ENCODE measurements at places on chromosomes 4 and X.
A peak's percentile ranks its signal among the peaks of the same experiment; 100 is the strongest.

GRCh38 chr4:106715825-106716224 lies 320.3 kb downstream of the DKK2 start:
- DNase-seq: no peak

DNA sequence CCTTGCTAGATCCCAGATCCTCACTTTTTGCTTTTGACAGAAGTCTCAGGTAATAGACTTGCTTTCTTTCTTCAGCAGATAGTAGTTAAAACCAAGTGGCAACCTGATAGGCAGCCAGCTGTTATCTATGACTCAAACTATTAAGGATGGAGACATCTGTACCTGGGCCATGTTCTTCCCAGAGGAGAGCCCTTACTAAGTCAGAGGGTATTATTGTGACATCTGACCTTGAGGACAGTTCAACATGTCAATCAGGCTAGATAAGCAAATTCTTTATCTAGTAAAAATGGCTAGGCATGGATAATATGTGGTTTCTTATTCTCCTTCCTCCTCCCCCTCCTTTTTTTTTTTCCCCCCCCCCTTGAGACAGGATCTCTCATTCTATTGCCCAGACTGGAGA lies 39.2 kb downstream of the TRIM2 start:
- no peak for DNase-seq

DNA sequence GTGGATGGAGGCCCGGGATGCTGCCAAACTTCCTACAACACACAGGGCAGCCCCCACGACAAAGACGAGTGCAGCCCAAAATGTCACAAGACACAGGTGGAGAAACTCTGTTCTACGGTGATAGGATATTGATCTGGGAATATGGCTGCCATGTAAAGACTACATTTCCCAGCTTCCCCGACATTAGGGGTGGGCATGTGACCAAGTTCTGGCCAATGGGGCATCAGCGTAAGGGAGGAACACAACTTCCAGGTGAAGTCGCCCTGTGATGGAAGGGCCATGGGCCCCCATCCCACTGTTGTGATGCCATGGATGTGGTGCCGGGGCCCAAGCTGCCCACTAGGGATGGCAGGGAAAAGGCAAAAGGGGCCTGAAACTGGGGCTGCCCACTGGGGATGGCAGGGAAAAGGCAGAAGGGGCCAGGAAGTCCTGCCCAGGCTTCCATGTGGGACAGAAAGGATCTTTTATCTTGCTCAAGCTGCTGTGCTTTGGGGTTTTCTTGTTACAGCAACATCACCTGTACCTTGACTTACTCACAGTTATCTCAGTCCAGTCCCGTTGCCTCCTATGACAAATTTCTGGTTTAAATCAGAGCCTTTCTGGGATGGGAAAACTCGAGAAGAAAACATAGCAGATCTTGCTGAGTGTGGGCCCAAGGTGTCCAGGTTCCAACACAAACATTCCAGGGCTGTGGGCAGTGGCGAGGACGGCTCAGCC lies 9.7 kb upstream of the ADRA2C start:
- no peak for DNase-seq

DNA sequence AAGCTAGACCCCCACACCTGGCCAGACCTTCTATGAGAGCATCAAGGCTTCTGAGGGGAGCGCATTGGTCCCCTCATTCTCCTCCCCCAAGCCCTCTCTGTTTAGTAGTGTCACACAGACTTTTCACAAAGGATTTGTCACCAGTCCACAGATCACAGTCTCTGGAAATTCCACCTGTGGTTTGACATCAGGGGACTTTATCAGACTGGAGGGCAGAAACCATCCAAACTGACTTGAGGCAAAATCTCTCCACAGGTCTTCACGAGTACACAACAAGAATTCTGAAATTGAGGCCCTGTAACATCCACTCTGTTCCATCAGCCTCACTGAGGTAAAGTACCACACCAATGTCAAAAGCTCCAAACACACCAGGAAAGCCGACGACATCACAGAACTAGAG lies 112.5 kb downstream of the SH3KBP1 start:
- DNase-seq: no peak

DNA sequence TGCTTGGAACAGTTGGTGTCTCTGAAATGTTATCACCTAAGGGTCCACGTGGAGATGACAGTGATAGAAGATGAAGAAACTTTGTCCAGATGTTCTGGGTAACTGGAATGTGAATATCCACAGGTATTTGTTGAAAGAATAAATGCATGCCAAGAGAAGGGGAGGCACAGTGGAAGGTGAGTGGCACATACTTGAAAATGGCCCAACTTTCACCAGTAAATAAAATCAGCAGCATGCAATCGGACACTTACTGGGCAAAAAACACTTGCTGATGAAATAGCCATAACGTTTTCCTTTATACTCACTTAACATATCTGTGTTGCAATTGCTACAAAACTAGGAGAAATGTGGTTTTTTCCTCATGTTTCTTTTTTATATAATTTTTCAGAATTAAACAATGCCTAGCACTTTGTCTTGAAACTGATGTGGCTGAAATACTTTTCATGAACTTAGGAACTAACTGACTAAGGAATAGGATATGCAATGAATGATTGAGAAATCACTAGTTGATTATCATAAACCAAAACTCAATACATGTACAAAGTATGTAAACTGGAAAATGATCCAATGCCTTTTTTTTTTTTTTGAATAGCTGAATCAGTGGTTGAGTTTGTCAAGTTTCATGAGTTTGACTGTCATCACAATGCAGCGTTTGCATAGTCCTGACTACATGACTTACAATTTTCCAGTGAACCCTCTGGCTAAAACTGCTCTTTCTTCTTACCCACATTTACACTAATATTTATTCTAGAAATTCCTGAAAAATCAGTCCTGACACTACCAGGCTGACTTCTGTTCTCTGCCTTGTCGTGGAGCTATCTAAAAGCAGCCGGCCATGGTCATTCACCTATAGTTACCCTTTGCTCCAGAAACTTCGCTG lies 127.4 kb downstream of the CPE start:
- no peak for DNase-seq

- DNase-seq: no peak
Measured at GRCh38 chr4:26033389-26033788, 119.4 kb downstream of the SMIM20 start.

- peak; percentile 5 for DNase-seq
Measured at GRCh38 chr4:11720292-11720691, 291.6 kb upstream of the HS3ST1 start.

DNA sequence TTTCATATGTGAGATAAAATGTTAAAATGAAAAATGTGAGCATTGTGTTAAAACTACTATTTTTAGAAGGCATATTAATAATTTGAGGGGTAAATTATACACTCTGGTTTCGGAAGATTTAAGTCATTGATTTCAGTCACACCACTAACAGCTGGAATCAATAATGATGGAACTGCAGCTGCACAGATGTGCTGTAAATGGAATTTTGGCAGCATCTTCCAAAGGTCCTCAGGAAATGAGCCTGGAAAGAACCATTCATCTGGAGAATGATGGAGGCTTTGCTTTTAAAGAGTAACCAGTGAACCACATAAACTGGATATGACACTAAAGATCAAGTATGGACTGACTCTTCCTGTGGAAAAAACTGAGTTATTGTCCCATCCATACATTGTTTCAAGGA lies 759.0 kb upstream of the EPHA5 start:
- no peak for DNase-seq

DNA sequence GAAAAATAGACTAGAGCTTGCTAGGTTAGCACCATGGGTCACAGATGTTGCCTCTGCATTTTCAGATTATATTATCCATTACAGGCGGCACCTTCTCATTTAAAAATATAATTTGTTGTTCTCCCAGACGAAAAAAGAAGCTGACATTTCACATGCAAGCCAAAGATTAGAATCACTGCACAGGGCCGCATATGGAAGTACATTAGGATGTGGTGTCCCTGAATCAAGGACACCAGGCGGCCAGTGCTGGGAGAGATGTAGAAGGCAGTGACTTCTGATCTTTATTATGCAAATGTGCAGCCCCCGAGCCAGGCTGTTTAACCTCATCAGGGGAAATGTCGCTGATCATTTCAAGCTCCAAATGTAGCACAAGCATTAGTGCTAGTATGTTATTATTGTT lies 22.8 kb downstream of the REELD1 start:
- no peak for DNase-seq

DNA sequence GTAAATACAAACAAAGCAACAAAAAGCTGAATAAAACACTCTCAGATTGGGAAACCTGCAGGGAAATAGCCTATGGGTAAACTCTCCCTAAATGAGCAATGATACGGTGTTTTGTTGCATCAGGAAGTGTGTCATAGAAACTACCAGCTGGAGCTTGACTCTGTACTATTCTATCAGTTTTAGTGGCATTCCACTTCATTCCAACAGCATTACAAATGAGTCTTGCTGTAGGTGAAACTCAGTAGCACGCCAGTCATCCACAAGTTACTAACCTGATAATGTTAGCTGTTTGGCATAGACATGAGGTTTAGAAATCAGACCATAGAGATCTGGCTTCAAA lies 24.9 kb downstream of the FGFBP1 start:
- DNase-seq: no peak

DNA sequence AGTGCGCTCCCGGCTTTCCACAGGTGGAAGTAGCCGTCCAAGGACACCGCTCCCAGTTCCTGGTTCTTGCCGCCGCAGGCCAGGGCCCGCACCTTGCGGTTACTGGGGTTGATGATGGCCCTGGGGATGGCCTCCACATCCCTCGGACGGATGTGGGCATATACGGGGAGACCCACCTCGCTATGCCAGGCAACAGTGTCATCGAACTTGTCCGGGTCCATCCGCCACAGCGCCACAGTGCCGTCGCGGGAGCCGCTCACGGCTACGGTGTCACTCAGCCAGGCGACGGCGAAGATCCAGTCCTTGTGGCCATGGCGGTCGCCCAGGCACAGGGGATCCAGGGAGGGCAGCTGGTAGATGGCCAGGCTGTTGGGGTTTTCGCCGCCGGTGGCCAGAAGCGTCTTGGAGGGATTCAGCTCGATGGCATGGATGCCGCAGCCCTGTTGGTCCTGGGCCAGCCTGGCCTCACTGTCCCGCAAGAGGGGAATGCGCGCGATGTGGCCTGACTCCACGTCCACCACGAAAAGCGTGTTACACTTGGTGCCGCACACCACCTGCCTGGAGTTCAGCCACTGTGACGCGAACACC lies 795 bp downstream of the DCAF12L1 start:
- DNase-seq: no peak

- DNase-seq: no peak
Measured at GRCh38 chr4:110516106-110516922, 40.4 kb downstream of the ENPEP start.

- DNase-seq: no peak
Measured at GRCh38 chrX:150227321-150227860, 135.7 kb upstream of the MAMLD1 start.

GRCh38 chr4:120704538-120704937 lies 218.0 kb downstream of the PRDM5 start:
- DNase-seq: no peak

DNA sequence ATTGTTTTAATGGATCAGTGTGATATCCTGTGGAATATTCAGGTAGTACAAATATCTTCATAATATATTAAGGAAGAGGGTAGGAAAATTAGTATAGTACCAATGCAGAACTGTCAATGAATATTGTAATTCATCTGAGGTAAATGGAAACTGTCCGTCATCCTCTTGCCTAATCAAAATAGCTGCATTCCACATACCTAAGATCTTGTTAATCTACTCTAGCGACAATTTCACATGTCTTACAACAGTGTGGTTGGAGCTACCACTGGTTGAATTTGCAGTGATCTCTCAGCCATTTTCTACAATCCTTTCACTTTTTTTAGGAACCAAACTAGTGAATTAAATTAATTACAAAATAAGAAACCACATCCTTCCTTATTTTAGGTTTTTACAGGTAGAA lies 117.5 kb downstream of the PCDH18 start:
- no peak for DNase-seq

- DNase-seq: no peak
Measured at GRCh38 chrX:133390676-133391075, 24.6 kb downstream of the GPC4 start.

- no peak for DNase-seq
Measured at GRCh38 chr4:56874166-56874565, 33.5 kb upstream of the REST start.

DNA sequence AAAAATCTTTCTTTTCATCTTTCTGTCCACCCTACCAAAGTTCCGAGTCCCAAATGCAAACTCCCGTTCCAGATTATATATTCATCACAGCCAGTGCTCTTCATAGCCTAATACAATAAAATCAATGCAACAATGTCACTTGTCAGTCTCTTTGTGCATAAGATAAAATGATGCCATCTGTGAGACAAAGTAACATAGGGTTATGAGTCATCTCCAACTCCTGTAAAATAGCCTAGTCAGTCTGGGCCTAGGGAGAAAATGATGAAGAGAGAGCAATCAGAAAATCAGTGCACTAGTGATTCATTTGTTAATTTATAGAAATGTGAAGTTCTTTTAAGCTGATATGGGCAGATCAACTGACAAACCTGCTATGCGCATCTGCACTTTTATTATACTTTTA lies 689.1 kb upstream of the DIAPH2 start:
- no peak for DNase-seq

- no peak for DNase-seq
Measured at GRCh38 chrX:7447801-7448499, 300.0 kb upstream of the PUDP start.

- DNase-seq: no peak
Measured at GRCh38 chr4:159048166-159048886, 54.6 kb upstream of the RAPGEF2 start.

GRCh38 chrX:131792356-131792749 lies 230.7 kb upstream of the STK26 start:
- DNase-seq: no peak

- no peak for DNase-seq
Measured at GRCh38 chr4:7186031-7186430, 6.3 kb upstream of the SORCS2 start.

- no peak for DNase-seq
Measured at GRCh38 chr4:185710487-185710995, 101.5 kb downstream of the SORBS2 start.

DNA sequence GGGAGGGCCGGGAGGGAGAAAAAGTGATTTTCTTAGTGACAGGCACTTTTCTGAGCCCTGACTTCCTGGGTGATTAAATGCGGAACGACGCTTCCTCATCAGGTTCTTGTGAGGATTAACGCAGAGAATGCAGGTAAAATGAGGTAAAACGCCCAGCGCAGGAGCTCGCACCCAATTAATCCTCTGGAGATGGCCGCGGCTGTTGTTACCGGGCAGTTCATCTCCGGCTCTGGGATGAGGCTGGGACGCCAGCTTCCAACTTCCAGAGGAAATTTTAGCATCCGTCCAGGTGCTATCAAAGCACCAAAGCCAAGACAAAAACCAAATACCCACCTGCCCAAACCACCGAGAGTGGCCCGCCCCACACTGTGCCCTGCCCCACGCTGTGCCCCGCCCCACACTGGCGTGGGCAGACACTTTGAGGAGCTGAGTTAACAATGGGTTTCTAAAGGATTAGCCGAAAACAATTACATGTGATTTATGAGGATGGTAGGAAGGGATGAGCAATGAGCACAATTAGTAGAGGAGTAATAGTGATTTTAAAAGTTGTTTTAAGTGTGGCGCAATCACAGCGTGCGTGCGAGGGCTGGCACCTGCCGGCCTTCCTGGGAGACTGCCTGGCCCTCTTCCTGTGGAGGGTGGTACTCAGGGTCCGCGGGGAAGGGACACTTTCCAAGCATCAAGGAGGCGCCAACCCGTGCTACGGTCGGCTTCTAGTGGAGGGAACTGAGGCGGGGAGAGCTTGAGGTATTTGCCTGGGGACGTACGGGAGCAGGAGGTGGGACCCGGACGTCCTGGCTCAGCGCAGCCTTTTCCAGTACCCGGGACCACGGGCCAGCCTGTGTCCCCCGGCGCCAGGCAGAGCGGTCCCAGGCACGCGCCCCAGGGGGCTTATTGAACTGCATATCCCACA lies 41.6 kb upstream of the ADRA2C start:
- no peak for DNase-seq
